Activated T-helper 1 cell treated with Interleukin-2 at 50 U/mL for 16 hours (primary cell): ENCODE measurements at places on chromosomes 16 and 17.

DNA sequence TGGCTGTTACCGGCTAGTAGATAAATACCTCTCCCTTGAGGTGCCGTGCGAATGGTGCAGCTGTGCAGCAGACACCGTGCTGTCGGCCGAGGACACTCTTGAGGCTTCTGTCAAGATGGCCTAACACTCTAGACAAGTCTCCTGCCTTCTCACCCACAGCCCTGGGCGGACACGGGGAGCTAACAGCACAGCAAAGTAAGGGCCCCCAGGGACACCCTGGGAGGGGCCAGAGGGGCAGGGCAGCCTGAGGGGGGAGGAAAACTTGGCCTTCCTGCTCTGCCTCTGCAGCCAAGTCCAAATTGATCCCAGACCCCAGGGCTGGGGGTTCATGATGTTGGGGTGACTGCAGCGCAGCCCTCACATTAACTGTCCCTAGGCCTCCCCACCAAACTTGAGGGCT lies 210.2 kb downstream of the RPTOR start:
- no peak for DNase-seq

- DNase-seq, result no peak
Observed at GRCh38 chr16:80063031-80063712, 462.6 kb upstream of the MAF start.

- DNase-seq, result no peak
Observed at GRCh38 chr16:621526-622105, 9.2 kb upstream of the WFIKKN1 start.

- no peak for DNase-seq
Observed at GRCh38 chr16:87223656-87224248, 93.4 kb downstream of the C16orf95 start.

DNA sequence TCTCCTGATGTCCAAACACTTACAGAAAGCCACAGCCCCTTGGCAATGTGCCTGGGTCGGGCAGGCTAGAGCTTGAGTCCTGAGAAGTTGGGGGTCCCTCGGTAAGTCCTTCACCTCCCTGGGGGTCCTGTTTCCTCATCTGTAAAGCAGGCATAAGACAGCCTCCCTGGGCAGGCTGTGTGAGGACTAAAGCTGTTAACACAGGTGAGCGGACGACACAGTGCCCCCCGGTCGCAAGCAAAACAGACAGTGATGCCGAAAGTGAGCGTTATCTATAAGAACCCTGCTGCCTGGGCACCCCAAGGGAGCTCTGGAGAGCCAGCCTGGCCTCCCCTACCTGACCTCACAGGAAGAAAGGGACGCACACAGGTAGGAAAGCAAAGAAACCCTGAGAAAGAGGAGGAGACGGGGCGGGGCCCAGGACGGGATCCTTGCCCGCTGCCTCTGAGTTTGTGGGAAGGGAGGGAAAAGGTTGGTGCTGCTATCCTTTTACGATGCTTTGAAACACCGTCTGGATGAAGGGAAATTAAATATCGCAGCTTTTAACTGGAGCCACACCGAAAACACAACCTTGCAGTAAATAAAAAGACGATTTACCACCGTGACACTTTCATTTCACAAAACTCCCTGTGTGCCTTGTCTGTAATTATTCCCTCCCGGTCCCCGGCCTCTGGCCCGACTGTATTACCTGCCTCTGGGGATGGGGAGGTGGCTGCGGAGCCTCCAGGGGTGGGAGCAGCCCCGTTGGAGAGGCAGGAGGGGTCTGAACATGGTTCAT lies 67.1 kb downstream of the ENGASE start:
- DNase-seq, result no peak

- no peak for DNase-seq
Observed at GRCh38 chr17:37774504-37774903, 29.6 kb upstream of the HNF1B start.

DNA sequence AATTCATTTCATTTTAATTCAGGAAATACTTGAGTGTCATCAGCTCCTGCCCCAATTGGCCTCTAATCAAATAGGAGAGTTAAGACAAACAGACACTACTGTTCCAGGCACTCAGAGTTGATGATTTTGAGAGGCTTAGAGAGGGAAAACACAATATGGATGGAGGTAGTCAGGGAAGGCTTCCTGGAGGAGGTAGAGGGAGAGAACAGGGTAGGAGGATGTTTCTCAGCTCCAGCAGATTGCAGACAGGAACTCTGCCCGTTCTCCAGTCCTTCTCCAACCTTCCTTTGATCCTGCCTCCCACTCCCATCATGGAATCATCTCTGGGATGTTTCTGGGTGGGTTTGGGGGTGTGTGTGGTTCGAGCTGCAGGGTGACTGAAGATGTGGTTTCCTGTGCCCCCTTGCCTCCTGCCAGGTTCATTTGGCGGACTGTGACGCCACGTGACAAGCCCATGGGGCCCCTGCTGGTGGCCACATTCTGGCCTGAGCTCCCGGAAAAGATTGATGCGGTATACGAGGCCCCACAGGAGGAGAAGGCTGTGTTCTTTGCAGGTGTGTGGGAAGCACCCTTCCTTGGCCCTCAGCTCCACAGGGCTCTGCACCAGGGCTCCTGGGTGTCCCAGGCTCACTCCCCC lies 12.2 kb upstream of the LPCAT2 start:
- DNase-seq, result no peak

- DNase-seq, result no peak
Observed at GRCh38 chr17:67427424-67427823, 50.3 kb downstream of the PITPNC1 start.

GRCh38 chr17:4796552-4796920 lies 572 bp downstream of the PSMB6 start:
- DNase-seq, result no peak

DNA sequence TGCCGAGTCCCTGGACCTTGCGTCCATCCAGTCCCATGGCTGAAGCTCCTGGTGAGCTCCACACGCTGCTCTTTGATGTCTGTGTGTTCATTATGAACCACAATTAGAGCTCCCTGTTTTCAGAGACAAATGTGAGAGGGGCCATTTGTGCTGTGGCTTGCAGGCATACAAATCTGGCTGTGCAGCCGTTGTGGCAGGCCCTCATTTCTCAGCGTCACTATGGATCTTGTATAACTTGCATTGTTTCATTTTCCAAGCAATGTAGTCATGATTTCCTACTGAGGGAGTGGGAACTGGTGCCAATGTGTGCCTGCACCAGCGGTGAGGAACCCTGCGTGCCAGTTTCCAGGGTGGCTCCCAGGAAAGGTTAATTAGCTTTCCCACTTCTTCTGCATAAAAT lies 542.6 kb downstream of the TMEM114 start:
- no peak for DNase-seq

- DNase-seq, result no peak
Observed at GRCh38 chr17:79581324-79581932, 29.4 kb downstream of the RBFOX3 start.

GRCh38 chr16:28504707-28505404 lies 1.8 kb downstream of the IL27 start:
- DNase-seq, result no peak

- DNase-seq, result no peak
Observed at GRCh38 chr16:57192720-57193486, 6.8 kb downstream of the RSPRY1 start.

- DNase-seq, result no peak
Observed at GRCh38 chr16:4958510-4959438, 644 bp downstream of the SEC14L5 start.

GRCh38 chr17:59431601-59432000 lies 100.1 kb downstream of the YPEL2 start:
- DNase-seq, result no peak

DNA sequence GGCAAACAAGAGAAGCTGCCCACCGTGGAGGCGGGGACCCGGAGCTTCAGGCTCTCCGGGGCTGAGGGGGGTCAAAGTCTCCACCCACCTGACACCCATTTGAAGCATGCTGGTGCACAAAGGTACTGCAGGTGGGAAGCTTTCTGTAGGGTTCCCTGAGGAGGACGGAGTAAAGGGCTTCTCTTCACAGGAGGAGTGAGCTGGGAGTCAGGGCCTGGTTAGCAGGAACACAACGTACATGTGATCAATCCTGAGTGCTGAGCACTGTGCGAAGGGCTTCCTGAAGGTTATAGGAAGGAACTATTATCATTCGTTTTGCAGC lies 252.9 kb upstream of the RPL38 start:
- DNase-seq, result no peak

GRCh38 chr16:8953064-8953463 lies 10.6 kb downstream of the USP7 start:
- no peak for DNase-seq

DNA sequence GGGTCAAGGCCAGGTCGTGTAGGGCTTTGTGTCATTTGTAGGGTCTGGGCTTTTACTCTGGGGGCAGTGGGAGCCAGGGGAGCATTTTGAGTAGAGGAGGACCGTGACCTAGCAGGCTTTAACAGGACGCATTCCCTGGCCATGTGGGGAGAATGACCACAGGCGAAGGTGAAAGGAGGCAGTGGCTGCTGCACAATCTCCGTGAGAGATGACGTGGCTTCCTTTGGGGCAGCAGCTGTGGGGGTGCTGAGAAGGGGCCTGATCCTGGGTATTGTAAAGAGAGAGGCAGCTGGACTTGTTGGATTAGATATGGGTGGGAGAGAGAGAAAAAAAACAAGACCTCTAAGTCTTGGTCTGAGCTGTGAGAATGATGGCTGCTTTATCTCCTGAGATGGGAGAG lies 46.0 kb downstream of the KATNIP start:
- no peak for DNase-seq

- no peak for DNase-seq
Observed at GRCh38 chr16:14609716-14610115, 20.3 kb downstream of the PARN start.

DNA sequence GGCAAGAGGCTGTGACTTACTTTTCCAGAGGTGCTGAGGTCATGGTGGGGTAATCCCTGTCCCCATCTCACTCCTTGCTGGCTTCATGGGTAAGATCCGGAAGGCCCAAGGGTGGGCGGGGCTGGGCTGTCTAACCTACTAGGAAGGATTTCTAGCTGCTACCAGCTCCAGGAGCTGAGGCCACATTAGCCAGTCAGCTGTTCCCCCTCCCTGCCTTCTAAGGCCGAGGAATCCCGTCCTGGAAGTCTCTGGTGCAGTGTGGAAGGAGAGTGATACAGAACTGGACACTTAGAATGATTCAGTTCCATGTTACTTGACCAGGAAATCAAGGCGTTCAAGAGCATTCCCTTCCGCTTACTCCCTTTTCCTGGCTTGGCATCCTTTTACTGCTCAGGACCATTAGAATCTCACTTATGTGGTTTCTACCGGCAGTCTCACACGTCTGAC lies 8.9 kb downstream of the GNGT2 start:
- DNase-seq, result no peak

DNA sequence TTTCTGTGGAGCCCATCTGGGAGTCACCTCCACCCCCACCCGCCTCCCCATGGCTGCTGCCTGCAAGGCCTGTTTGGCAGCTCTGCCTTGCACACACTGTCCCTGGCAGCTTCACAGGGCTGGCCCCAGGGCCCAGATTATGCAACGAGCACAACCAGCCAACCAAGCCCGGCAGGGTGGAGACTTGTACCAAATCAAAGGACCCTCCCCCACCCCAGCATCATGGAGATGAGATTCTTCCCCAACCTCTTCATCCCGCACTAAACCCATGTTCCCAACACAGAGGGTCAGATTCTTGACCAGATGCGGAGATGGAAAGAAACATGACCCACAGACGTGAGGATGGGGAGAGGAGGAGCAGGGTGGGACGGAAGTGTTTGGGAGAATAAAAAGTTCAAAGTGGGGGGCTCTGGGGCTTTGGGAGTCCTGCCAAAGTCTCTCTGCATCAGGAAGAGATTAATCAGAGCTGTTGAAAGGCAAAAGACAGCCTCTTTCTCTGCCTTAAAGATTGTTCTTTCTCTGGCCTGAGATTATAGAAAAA lies 3.8 kb downstream of the SMARCD2 start:
- no peak for DNase-seq

DNA sequence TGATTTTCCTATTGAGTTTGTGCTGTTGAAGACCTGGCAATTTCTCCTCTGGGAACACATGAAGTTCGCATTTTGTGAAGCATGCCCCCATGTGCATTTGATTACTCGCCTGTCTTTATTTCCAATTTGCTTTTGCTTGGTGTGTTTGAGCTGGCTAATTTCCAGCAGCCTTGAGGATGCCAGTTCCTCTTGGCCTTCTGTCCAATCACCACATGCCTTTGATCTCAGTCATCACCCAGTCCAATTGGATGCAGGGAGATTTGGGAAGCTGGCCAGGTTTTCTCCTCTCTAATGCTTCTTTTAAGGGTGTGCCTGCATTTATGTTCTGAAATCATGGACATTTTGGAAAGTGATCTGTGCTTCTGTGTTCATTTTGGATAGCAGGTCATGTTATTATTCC lies 3.8 kb upstream of the TMEM100 start:
- DNase-seq, result no peak

DNA sequence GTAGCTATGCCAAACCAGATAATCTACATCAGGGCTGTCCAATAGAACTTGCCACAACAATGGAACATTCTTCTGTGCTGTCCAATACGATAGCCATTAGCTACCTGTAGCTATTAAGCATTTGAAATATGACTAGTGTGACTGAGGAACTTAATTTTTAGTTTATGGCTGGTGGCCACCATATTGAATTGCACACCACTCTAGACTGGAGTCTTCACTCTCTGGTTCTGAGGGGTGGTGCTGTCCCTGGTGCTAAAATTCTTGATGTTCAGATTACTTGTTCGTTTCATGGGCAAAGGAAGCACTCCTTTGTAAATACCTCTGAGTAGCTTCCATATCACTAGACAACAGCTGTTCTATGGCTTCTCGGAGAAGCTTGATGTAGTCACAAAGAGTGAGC lies 296.6 kb downstream of the NPIPA8 start:
- DNase-seq, result no peak

- DNase-seq, result no peak
Observed at GRCh38 chr16:533391-534123, 6.0 kb downstream of the CAPN15 start.

GRCh38 chr16:78303946-78304345 lies 204.5 kb downstream of the WWOX start:
- DNase-seq, result no peak

DNA sequence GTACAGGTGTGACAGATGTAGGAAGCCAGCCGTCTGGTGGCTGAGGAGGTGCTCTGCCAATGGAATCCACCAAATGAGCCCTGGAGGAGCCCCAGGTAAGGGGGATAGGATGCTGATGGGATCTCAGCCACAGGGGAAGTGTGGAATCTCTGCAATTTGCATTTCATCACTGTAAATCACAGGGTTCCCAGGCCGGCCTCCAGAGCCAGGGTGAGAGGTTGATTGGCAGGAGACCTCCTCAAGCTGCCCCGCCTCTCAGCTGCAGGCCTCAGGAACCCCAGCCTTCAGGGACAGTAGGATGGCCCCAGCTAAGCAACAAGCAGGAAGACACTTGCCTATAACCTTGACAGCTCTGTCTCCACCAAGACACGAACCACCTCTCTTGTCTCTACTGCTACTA lies 39.4 kb downstream of the RTN4RL1 start:
- DNase-seq, result no peak

GRCh38 chr17:34126965-34127364 lies 128.1 kb upstream of the CCL2 start:
- DNase-seq, result no peak
